ENCODE measurements at places on chromosomes 11 and 22.
A peak's percentile ranks its signal among the peaks of the same experiment; 100 is the strongest.

DNA sequence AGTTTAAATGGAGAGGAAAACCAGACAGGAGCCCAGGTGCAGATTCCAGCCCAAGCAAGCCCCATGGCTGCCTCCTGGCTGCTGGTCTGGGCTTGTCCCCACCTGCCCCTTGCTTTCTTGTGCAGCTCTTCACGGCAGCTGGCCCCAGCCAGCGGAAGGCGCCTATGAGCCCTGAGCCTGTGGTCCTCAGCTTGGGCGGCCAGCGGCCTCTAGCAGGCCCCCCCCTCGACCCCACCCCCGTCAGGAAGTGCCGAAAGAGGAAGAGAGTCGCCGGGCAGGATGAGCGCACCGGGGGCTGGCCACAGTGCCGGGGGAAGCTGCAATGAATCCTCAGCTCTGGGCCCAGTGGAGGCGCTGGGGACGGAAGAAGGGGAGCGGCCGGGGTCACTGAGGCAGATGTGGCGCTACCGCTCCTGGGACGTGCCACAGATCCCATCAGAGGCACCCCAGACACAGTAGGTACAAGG, 2.1 kb upstream of the DGKZ start:
- DNase-seq, result no peak

DNA sequence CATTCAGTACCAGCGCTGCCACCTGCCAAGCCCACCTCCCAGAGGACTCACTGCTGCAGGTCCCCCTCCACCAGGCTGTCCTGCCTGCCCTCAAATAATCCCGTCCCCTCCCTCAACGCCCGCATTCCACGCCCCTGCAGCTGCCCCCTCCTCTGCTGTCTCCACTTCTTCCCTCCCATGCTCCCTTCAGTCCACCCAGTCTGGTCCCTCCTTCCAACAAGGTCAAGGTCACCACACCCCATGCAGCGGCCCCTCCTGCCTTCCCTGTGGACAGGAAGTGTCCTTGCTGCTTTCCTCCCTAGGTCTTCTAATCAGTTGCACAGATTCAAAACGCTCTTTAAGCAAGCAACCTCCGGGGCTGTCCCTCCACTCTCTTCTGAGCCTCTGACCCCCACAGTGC, 12.1 kb downstream of the MACROD1 start:
- no peak for DNase-seq

- no peak for DNase-seq
Observed at GRCh38 chr22:47038206-47038835, 275.9 kb downstream of the TBC1D22A start.

DNA sequence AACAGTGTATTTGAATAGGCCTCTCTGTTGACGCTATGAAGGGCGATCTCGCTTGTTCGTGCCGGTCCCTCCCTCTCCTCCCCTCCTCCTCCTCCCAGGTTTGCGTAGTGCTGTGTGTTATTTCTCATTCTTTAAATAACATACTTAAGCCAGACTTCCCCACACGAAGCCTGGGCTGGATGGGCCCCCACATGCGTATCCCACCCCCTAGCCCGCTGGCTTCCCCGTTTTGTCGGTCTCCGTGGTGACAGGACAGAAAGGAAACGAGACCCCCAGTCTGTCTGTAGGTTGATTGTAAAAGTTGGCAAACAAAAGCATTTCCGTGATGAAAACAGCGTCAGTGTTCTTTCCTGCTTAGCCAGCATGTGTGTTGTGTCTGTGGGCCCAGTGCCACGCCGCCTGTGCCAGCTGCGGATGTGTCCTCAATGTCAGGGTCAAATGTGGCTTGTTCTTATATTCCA, 27.3 kb downstream of the FAM118A start:
- peak; percentile 38 for DNase-seq

- DNase-seq, result no peak
Observed at GRCh38 chr11:93113824-93114223, 84.0 kb downstream of the SLC36A4 start.

- DNase-seq, result no peak
Observed at GRCh38 chr11:59225017-59225416, 12.3 kb upstream of the MPEG1 start.

GRCh38 chr11:130999992-131000770, 83.9 kb upstream of the SNX19 start:
- peak; percentile 91 for DNase-seq

- DNase-seq, result peak; percentile 57
Observed at GRCh38 chr11:112172362-112172994, 2.8 kb upstream of the BCO2 start.

- DNase-seq, result no peak
Observed at GRCh38 chr11:46917762-46918082, 628 bp downstream of the LRP4 start.

- DNase-seq, result no peak
Observed at GRCh38 chr11:20821046-20821445, 151.7 kb downstream of the NELL1 start.

GRCh38 chr11:69394869-69395246, 86.6 kb upstream of the LINC01488 start:
- no peak for DNase-seq

- no peak for DNase-seq
Observed at GRCh38 chr11:19963697-19964387, 196.4 kb downstream of the DBX1 start.
